ENCODE measurements at places on chromosomes 2 and 18. TPM values are rescaled to one million over a fixed set of nuclear protein-coding genes. Genes with fewer than 3 reads are reported as not detected.

The RAB6C gene
- polyA plus RNA-seq = 0.82 TPM

The POTEF gene
- 0.06 TPM for polyA plus RNA-seq

The TXNDC9 gene
- 39.0 TPM for polyA plus RNA-seq

The ALK gene
- 0.35 TPM for polyA plus RNA-seq

The RPRM gene
- 2.4 TPM for polyA plus RNA-seq

The CCBE1 gene
- 35.2 TPM for polyA plus RNA-seq

Measured in renal cortex interstitium (tissue), 15 donors.